ENCODE measurements at places on chromosomes 16 and 17.
A peak's percentile ranks its signal among the peaks of the same experiment; 100 is the strongest.

DNA sequence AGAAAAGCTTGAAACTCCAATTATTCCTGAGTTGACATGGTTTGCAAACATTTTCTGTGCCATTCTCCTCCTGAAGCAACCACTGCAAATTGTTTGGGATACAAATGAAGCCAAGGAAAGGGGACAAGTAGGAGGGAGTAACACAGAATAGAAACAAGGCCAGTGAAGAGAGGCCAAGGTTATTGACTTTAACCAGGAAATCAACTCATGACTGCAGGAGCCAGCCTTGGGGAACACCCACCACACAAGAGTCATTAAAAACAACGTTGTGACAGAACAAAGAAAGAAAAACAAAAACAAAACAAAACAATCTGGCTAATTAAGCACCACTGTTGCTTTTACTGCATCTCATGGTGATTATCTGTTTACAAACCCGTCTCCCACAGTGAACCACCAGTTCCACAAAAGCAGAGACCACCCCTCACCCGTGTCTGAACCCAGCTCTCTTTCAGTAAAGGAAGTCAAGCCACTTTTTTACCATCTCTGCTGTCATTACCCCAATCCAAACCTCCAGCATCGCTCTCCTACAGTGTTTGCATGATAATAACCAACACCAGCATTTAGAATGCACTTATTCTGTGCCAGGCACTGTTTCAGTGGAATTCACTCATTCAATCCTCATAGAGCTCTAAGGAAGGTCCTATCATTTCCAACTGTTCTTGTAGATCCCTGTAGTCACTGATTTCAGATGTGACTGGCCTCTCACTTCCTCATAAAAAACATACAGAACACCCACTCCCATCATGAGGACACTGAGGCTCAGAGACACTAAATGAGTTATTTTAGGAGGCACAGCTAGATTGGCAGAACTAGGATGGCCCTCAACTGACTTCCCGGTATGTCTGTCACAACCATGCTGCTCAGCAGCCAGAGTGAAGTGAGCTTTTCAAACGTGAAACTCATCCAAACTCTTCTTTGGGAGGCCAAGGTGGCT lies 2.0 kb downstream of the ZDHHC1 start:
- no peak overlapping the region for H3K4me3 ChIP-seq
- H3K36me3 ChIP-seq = no peaks in the 10 kb centered on the region
- peaks cover 12% of the 10 kb centered on the region for H3K4me1 ChIP-seq
- DNase-seq = no peak
- H3K27ac ChIP-seq = peak overlapping the region; percentile 57

DNA sequence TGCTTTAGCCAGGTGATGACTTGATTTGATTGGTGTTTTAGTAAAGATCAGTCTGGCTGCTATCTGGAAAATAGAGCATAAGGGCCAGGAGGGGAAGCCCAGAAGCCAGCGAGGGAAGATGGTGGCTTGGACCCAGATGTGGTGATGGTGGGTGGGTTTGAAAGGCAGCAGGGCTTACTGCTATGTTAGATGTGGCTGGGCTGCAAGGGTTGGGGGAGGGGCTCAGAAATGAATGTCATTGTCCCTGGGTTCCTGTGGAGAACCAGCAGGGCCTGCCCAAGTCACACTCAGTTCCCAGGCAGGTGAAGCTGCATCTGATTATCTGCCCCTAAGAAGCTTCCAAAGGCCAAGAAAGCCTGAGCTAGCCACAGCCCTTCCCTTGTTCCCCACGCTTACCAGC lies 71.7 kb upstream of the BRD7 start:
- no peak overlapping the region for H3K27ac ChIP-seq
- H3K4me1 ChIP-seq = no peaks in the 10 kb centered on the region
- H3K36me3 ChIP-seq = no peaks in the 10 kb centered on the region
- no peak overlapping the region for H3K4me3 ChIP-seq
- H3K27me3 ChIP-seq = no peaks in the 10 kb centered on the region

GRCh38 chr17:57488856-57489255 lies 232.5 kb downstream of the MSI2 start:
- H3K27ac ChIP-seq = no peak overlapping the region
- H3K4me1 ChIP-seq = peaks cover 6% of the 10 kb centered on the region
- no peaks in the 10 kb centered on the region for H3K36me3 ChIP-seq

GRCh38 chr16:19655242-19655777 lies 62.7 kb downstream of the KNOP1 start:
- no peak overlapping the region for H3K4me3 ChIP-seq
- no peaks in the 10 kb centered on the region for H3K27me3 ChIP-seq
- H3K27ac ChIP-seq = no peak overlapping the region
- H3K4me1 ChIP-seq = no peaks in the 10 kb centered on the region

GRCh38 chr17:47012457-47012856 lies 33.4 kb upstream of the RPRML start:
- no peaks in the 10 kb centered on the region for H3K4me1 ChIP-seq
- H3K36me3 ChIP-seq = peaks cover 12% of the 10 kb centered on the region
- DNase-seq = no peak
- H3K4me3 ChIP-seq = no peak overlapping the region

- DNase-seq = no peak
- H3K27ac ChIP-seq = no peak overlapping the region
- no peak overlapping the region for H3K4me3 ChIP-seq
- no peaks in the 10 kb centered on the region for H3K27me3 ChIP-seq
These were observed 1739.1 kb downstream of the TP53TG3F start for GRCh38 chr16:35198223-35199199.

DNA sequence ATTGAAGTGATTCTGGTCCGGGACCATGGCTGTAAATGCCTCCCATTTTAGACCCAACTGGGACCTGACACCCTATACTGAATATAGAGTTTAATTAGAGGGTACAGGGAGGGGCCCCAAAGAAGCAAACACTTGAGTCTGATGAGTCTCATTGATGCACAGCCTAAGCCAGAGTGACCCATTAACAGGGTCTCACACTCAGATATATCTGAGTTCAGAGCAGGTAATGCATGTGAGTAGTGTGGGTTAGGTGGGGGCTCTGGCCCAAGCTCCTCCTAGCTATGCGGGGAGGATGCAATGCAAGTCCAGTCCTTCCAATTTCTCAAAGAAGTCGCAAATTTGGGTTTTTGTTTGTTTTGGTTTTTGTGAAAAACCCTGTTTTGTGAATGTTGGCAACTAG lies 17.1 kb upstream of the MARCHF10 start:
- no peaks in the 10 kb centered on the region for H3K36me3 ChIP-seq
- no peaks in the 10 kb centered on the region for H3K4me1 ChIP-seq
- no peak for DNase-seq
- H3K4me3 ChIP-seq = no peak overlapping the region
- no peaks in the 10 kb centered on the region for H3K27me3 ChIP-seq

Measured in tibial nerve (tissue), 4 donors.